ENCODE measurements at places on chromosomes 16 and 17. TPM values are rescaled to one million over a fixed set of nuclear protein-coding genes. Genes with fewer than 3 reads are reported as not detected.

DNA sequence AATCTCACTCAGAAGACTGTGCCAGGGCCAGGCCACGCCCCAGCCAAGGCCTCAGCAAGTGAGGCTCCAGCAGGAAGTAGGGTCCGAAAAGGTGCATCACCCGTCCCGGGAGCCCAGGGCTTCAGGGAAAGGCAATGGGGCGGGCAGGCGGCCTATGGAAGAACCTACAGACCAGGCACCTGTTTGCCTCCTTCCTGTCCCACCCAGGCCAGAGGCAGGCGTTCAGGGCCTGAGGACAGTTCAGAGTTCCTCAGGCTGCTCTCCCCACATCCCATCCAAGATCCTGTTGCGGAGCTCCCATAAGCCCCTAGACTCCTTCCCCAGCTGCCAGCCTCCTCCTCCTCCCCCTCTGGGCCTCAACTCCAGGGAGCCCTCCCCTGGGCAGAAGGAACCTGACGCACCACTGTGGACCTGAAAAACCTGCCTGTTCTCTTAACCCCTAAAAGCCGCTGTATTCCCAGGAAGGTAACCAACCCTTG is 2.3 kb downstream of the CLUH start:
- DNase-seq = no peak

DNA sequence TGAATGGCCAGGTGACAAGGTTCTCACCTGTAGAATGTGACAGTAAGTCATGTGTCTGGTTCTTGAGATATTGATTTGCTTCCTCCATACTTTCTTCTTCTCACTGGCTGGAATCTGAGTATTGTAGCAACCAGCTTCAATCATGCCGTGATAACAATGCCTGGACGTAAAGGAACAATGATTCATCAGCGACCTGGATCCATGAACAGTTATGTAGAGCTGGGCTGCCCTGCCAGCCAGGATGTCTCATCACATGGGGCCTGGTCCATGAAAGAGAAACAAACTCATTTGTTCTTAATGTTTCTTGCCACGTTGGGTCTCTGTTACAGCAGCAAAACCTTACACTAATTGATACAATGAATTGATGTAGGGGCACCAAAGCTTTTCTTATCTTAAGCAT is 627.2 kb downstream of the TOX3 start:
- DNase-seq = no peak

GRCh38 chr17:51428668-51429495 is 168.5 kb downstream of the UTP18 start:
- no peak for DNase-seq

- no peak for DNase-seq
These were observed at the start of gene LCAT for GRCh38 chr16:67943619-67944504. TSS of gene LCAT (minus strand) at chr16:67944120. CDS start at chr16:67944101, 19 bp downstream.

DNA sequence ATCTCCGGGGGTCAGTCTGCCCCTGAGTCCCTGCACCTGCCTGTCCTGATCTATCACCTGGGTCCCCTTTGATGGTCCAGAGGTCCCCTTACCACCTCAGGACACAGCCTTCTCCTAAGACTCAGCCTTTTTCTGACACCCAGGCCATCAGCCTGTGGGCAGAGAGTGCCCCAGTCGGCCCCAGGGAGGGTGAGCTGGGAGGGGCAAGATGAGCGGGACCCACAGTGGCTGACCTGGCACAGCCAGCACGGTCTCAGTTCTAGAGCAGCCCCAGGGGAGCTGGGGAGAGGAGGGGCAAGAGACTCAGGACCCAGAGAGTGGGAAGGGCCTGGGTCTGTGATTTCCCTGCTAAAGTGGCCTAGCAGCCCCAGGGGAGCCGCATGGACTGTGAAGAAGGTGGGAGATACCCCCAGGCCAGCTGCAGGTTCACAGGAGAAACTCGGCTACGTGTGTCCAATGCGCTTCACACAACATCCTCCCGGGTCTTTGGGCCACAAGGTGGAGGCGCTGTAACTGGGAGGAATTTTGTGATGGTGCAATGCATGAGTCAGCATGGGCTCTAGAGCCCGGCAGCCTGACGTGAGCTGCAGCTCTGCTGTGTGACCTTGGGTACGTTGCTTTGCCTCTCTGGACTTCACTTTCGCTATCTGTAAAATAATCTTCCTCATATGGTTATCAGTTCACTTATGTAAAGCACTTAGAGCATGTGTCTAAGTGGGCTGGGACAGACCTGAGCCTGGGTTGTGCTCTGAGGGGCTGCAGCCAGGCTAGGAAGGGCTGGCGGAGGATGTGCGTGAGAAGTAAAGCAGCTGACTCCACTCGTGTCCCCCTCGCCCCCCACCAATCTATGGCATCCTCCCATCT is 67.2 kb upstream of the LHX1 start:
- DNase-seq = no peak

Gene SLC5A2
- not detected for total RNA-seq

DNA sequence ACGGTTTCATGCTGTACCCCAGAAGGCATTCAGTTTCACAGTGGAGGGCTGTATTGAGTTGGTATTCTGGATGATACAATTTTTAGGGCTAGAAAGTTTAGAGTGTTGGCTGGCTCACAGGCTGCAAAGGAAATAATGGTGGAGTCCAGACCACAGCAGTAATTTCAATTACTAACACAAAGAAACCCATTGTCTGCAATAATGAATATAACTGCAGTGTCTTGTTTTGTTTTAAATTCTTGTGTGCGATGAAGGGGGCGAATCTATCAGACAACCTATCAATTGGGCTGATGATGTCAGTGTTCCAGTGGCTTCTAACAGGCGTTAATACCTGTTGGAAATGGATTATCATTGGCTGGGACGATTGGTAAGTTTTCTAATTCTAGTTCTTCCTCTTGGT is 1.5 kb downstream of the SP2 start:
- no peak for DNase-seq

Gene CBFB
- 8.2 TPM for total RNA-seq

DNA sequence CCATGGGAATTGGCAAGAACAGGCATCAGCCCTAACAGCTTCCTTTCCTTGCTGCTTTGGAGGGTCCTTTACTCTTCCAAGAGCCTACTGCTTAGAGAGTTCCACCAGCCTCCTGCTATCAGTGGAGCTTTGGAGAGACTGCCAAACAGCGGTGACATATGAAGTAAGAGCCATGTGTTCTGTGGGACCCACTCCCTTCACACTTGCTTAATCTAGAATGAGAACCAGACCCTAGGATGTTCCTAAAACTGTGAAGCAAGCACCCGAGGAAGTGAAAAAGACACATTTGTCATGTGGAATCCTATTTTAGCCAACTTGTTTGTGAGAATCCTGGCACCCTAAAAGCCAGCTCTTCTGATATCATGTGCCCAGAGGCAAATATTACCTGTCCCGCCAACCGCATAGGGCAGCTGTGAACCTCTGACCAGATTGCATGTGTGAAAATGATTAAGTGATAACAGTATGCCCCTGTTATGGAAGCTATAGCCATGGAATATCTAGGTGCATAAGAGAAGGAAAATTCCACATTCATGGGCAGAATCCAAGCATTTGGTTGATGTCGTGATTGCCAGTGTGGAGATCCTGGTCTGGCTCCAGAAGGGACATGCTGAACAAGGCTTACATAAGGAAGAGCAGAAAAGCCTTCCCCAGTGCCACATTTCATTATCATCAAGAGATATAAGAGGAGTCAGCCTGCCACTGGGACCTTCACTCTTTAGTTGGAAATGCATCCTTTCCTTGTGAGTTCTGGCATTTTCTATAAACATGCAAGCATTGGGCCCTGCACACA is 18.7 kb downstream of the RCVRN start:
- no peak for DNase-seq

Gene KRTAP9-6
- total RNA-seq = not detected

- peak; percentile 12 for DNase-seq
These were observed 637 bp downstream of the PLCG2 start for GRCh38 chr16:81779536-81780320.

GRCh38 chr16:86816930-86817625 is 238.7 kb downstream of the FOXL1 start:
- no peak for DNase-seq

GRCh38 chr17:60325730-60326524 is 66.0 kb downstream of the USP32 start:
- no peak for DNase-seq

Gene NPW
- total RNA-seq = not detected

GRCh38 chr16:58099956-58100300 is 29.3 kb downstream of the CFAP20 start:
- no peak for DNase-seq

- no peak for DNase-seq
These were observed 104.6 kb downstream of the GNAO1 start for GRCh38 chr16:56295739-56296527.

DNA sequence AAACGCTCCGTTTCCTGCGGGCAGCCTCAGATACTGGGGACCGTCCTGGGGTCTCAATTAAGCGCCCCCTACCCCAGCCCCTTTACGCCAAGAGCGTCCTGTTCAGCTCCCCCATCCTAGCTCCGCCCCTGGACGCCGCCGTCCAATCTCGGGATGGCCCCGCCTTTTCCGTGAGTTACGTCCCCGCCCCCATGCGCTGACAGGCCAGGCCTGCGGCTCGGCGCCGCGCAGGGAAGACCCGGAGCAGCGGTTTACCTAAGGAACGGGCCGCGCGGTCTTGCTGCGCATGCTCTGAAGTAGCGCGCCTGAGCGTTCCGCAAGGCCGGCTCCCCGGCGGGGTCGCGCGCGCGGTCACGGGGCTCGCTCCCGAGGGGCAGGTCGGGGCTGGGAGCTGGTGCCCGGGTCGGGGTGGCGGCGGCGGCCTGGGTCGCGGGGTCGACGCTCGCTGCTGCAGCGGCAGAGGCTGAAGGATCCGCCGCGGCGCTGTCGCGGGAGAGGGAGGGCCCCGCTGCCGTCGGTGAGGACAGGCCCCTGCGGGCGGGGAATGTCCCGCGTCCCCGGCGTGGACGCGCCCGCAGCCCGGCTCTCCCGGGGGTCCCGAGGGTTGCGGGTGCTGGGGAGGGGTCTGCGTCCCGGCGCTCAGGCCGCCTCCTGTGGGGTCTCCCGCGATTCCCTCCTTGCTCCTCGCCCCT is at the start of gene FLYWCH1:
Gene FLYWCH1, plus strand, starts transcription at position 294 of the 692 bp plus-strand sequence. CDS start 17,755 bp downstream, outside the sequence.
- DNase-seq = peak; percentile 97

Gene AXIN2
- not detected for total RNA-seq

DNA sequence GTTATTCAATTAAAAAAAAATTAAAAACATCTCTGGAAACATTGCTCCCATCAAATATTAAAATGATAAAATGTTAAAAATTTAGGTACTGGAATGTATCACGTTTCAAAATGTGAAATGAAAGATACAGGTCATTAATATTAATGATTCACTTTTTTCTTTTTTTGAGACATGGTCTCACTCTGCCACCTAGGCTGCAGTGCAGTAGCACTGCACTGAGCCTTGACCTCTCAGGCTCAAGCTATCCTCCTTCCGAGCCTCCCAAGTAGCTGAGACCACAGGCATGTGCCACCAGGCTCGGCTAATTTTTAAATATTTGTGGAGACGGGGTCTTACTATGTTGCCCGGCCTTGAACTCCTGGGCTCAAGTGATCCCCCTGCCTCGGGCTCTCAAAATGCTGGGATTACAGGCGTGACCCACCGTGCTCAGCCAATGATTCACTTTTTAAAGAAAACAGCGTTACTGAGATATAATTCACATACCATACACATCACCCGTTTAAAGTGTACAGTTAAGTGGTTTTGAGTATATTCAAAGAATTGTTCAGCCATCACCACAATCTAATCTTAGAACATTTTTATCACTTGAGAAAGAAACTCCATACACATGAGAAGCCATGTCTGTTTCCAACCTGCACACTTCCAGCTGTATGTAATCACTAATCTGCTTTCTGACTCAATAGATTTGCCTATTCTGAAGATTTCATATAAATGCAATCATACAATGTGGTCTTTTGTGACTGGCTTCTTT is 19.1 kb upstream of the NETO2 start:
- no peak for DNase-seq

DNA sequence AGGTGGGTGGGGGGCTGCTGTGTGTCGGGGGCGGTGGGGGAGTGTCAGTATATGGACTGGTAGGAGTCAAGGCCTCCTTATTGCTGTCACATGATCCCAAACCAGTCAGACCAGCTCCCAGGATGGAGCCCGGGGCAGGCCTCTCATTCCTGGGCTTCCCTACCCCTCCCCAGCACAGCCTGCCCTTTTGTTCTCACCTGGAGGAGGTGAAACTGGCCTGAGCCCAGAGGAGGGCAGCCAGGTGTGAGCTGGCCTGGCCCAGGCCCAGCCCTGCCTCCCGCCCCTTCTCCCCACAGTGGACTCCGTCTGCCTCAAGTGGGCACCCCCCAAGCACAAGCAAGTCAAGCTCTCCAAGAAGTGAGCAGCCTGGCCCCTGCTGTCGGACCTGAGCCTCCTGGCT is 4.6 kb downstream of the PRSS8 start:
- DNase-seq = no peak

DNA sequence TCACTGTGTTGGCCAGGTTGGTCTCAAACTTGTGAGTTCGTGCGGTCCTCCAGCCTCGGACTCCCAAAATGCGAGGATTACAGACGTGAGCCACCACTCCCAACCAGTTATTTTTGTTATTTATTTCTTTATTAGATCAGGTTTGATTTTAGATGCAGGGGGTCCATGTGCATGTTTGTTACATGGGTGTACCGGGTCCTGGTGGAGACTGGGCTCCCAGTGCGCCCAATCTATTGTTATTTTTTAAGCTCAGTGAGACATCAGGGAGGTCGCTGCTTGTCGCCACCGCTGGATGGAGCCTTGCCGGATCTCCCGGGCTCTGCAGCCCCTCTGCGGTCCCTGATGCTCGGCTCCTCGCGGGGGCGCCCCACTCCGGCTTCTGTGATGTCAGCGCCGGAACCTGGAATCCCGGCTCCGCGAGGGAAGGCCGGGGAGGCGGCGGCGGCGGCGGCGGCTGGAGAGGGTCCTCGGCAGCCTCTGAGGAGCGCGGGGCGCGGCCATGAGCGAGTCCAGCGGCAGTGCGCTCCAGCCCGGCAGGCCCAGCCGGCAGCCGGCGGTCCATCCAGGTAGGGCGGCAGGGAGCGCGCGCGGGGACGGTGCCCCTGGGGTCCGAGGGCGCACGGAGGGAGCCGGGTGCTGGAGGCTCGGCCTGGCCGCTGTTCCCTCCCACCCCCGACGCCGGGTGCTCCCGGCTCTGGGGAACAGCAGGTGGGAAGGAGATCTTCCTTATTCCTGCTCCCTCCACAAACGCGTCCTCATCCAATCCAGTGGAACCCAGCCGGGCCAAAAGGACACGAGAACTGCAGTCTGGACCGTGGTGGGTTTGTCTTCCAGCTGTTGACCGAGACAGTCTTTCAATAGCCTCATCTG is at the start of gene TMC7:
Gene TMC7, plus strand, starts transcription at position 370 of the 870 bp plus-strand sequence. Its CDS starts 130 bp downstream, at position 500.
- peak; percentile 90 for DNase-seq

- DNase-seq = no peak
These were observed 9.4 kb downstream of the SEC14L1 start for GRCh38 chr17:77150196-77150595.

DNA sequence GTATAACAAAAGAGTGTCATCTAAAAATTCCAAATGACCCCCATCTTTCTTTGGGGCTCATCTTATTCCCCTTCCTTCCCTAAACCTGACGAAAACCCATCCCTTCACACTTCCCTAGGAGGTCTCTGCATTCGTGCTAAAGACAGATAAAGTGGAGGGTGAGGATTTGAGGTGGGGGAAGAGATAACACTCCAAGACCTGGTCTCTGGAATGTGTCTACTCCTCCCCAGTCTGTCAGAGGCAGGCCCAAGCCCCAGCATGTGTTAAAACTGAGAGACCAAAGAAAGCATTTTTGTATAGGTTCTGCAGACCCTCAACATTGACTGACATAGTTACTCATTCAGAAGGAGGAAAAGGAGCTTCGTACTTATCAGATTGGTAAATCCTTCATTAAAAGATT is 11.0 kb upstream of the LHX1 start:
- no peak for DNase-seq
